Activated CD8-positive, alpha-beta T cell treated with anti-CD3 and anti-CD28 coated beads for 36 hours (primary cell): ENCODE measurements at places on chromosomes 5 and 9. TPM values are rescaled to one million over a fixed set of nuclear protein-coding genes. Genes with fewer than 3 reads are reported as not detected.

- H3K27ac ChIP-seq = no peak overlapping the region
- no peak for DNase-seq
- no peaks in the 10 kb centered on the region for H3K27me3 ChIP-seq
- peaks cover 8% of the 10 kb centered on the region for H3K36me3 ChIP-seq
- H3K4me3 ChIP-seq = no peak overlapping the region
- peaks cover 3% of the 10 kb centered on the region for H3K4me1 ChIP-seq
Measured at GRCh38 chr5:175711472-175712312, 53.8 kb downstream of the HRH2 start.

DNA sequence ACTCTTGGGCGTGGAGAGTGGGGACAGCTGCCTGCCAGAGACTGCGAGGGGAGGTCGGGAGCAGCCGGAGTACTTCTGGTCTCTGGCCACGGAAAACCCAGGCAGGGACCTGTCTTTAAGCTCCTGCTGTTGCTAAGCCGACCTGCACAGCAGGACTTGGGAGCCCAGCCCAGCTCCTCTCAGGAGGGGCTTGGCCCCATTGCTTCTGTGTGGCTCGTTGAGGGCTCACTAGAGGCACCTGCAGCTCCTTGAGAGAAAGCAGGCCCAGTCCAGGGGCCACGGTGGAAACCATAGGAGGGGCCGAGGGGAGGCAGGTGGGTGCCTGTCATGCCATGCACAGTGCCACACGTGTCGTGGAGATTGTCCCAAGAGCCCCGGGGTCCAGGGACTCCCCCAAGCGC lies 3.3 kb upstream of the LCN2 start:
- no peaks in the 10 kb centered on the region for H3K27me3 ChIP-seq
- H3K4me1 ChIP-seq = peaks cover 5% of the 10 kb centered on the region
- H3K36me3 ChIP-seq = no peaks in the 10 kb centered on the region
- no peak overlapping the region for H3K4me3 ChIP-seq
- no peak overlapping the region for H3K27ac ChIP-seq

The SMIM27 gene
- 30.9 TPM for total RNA-seq

DNA sequence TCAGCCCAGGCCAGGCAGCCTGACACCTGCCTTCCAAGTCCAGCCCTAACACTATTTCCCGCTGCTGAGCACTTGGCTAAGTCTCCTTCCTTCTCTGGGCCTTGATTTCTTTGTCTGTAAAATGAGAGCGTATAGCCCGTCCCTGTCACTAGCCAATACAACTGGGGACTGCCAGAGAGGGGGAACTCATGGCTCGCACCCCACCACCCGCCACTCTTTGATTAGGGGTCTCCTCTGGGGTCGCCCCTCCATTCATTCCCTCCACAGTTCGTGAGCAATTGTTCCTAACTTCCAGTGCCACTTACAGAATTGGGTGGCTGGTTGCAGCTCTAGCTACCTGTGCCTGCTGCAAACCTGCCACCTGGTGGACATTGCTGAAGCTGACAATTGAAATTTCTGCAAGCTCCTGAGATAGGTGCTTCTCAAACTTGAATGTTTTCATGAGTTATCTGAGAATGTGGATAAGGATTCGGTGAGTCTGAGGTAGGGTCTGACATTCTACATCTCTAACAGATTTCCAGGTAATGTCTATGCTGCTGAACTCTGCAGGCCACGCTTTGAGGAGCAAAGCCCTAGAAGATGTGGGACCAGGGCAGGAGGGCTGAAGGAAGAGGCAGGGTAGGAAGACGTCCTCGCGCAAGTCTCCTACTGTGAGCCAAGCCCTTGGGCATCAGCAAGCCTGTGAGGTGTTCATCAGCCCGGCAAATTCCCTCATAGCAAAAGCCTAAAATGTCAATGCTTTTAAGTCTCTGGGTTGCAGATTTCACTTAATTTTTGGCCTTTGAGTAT lies 13.3 kb upstream of the RECK start:
- no peaks in the 10 kb centered on the region for H3K27me3 ChIP-seq
- H3K4me3 ChIP-seq = no peak overlapping the region
- peak; percentile 78 for DNase-seq
- H3K36me3 ChIP-seq = no peaks in the 10 kb centered on the region
- H3K4me1 ChIP-seq = no peaks in the 10 kb centered on the region

- H3K27me3 ChIP-seq = no peaks in the 10 kb centered on the region
- peaks cover 5% of the 10 kb centered on the region for H3K4me1 ChIP-seq
- DNase-seq = no peak
- H3K36me3 ChIP-seq = peaks cover 18% of the 10 kb centered on the region
- H3K27ac ChIP-seq = no peak overlapping the region
Measured at GRCh38 chr5:172886974-172887501, 53.0 kb downstream of the ERGIC1 start.
